ENCODE measurements at places on chromosomes 6 and 20. TPM values are rescaled to one million over a fixed set of nuclear protein-coding genes. Genes with fewer than 3 reads are reported as not detected.

Gene OPN5
- not detected for total RNA-seq

DNA sequence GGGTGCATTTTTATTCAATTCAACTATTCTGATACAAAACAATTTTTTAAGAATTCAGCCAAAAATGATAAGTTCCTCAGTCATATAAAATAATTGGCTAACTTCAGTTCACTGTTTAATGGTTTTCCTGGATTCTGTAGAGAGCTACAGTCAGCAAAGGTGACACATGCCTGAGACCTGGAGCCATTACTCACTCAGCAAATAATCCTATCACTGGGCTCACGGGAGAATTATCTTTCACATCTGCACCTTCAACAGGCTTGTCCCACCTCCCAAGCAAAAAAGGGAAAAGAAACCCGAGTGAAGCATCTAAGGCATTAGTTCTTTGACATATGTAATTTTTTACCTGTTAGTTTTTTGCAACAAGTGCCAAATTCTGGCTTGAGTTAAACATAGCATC lies 34.9 kb upstream of the FOXA2 start:
- DNase-seq = no peak

DNA sequence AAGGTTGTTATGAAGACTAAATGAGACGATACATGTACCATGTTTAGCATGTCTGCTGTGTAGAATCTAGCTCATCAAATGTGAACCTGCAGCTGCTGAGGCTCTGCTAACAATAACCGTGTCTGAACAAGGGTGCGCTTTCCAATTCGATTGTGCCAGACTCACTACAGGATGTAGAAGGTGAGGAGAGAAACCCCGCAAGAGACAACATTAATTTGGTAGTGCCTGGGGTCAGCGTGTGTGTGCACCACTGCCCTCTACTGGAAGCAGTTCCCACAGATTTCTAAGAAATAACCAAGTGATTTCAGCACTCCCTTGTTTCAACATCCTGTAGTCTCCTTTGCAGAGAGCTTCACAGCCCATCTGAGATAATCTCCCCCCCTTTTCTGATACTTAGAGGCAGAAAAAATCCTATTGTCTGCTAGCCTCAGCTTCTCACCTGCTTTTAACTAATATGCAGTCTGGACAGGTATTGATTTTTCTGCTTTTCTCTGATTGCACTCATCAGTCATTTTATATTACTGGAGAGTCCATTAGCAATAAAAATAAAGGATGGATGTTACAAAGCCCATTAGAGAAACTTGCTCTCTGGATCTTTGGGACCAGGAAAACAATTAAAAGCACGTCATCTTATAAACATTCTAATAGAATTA lies 96.7 kb upstream of the BACH2 start:
- peak; percentile 89 for DNase-seq

DNA sequence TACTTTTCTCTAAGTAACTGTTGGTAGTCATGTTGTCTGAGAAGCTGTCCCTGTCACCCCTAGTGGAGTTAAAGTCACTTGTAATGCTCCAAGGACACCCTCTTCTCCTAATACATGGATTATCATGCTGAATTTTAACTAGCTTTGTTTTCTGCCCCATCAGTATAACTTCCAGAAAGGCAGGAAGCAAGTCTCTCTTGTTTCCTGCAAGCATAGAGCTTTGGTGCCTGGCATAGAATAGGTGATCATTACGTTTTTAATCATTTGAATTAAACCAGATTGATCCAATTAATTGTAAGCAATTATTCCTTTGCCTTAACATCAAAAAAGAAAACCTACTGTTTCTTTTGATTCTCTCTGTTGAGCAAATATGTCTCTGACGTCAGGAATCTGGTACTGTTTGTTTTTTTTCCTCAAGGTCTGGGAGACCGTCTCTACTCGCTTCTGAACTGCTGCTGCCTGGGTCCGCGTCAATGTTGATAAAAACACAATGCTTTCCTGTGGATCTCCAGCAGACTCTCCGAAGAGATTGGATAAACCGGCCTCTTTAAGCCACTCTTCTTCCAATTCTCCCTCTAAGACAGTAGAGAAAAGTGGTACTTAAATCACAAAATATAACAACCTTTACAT lies 71.8 kb downstream of the ARHGAP18 start:
- no peak for DNase-seq

- peak; percentile 85 for DNase-seq
These were observed 635 bp upstream of the C20orf203 start for GRCh38 chr20:32674362-32674789.

DNA sequence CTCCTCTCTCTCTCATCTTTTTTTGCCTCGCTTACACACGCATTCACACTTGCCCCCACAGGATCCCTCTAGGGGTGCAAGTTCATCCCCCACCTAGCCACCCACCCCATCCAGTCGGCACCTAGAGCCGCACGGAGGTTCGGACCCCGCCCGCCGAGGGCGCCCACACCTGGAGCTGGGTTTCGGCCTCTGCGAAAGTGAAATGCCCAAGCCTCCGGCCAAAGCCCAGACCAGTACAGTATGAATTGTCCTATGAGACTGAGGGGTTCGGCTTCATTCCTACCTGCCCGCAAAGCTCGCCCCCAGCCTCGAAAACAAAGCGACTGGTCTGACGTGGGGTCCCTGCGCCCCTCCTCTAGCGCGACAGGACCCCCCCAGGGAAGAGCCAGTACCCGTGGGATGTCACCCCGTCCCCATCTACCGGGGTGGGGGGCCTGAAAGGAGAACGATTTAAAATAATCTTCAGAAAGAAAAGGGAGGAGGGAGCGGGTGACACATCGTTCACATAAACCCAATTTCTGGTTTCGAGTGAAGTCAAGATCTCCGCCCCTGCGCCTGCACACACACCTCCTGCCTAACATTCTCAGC lies 1.5 kb downstream of the TFAP2A start:
- no peak for DNase-seq

Measured in endodermal cell (in vitro differentiated cells).